ENCODE measurements at places on chromosomes 3 and 15.

DNA sequence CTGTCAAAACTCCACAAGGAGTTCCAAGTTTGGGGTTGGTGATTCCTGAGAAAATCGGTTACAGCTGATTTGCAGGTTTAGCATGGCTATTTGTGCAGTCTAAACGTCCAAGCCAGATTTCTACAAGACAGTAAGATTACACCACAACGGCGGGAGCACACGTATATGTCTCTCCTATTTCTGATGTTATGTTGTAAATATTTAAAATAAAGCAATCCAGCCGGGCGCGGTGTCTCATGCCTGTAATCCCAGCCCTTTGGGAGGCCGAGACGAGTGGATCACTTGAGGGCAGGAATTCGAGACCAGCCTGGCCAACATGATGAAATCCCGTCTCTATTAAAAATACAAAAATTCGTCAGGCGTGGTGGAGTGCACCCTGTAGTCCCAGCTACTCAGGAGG lies 106.8 kb upstream of the IGF1R start:
- H3K27ac ChIP-seq: no peak overlapping the region
- no peaks in the 10 kb centered on the region for H3K27me3 ChIP-seq
- H3K36me3 ChIP-seq: no peaks in the 10 kb centered on the region
- no peaks in the 10 kb centered on the region for H3K4me1 ChIP-seq
- H3K4me3 ChIP-seq: no peak overlapping the region

GRCh38 chr3:142651711-142652110 lies 55.5 kb downstream of the PLS1 start:
- H3K27ac ChIP-seq: no peak overlapping the region
- DNase-seq: no peak
- no peak overlapping the region for H3K4me3 ChIP-seq
- no peaks in the 10 kb centered on the region for H3K4me1 ChIP-seq

DNA sequence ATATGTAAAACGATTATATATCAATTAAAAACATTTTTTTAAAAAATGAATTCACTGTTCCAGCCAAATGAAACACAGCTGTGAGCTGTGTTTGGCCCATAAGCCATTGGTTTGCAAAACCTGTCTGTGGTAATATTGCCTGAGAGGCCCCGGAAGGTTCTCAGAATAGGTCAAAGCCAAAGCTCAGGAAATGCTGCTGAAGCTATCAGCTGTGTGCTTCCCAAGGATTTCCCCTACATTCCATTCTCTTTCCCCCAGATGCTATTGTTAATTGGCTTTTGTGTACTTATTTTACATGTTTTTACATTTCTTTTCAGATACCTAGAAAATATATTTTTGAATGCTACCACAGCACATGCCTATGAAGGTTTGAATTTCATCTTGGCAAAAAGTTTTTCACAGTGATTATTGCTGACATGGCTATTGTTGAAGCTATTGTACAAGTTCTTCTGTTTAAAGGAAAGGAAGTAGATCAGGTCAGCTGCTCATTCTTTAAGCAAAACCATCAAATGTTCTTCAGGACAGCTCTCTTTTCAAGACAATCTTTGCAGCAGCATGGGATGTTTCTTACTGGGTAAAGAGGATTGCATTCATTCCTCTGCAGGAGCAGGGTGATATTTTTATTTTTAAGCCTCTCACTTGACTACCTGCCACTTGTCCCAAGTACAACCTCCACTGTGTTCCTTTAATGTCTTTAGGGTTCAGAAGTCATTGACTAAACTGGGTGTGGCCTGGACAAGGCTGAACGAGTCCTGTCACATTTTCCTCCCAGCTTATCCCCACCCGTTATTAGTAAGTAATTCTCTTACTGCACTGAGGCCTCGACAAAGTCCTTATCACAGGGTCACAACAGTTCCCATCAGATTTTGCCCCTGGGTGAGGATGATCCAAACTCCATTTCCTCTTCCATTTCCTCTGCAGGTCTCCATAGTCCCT lies 26.3 kb upstream of the BNC1 start:
- no peak for DNase-seq
- H3K4me1 ChIP-seq: no peaks in the 10 kb centered on the region
- H3K27me3 ChIP-seq: no peaks in the 10 kb centered on the region
- no peaks in the 10 kb centered on the region for H3K36me3 ChIP-seq

DNA sequence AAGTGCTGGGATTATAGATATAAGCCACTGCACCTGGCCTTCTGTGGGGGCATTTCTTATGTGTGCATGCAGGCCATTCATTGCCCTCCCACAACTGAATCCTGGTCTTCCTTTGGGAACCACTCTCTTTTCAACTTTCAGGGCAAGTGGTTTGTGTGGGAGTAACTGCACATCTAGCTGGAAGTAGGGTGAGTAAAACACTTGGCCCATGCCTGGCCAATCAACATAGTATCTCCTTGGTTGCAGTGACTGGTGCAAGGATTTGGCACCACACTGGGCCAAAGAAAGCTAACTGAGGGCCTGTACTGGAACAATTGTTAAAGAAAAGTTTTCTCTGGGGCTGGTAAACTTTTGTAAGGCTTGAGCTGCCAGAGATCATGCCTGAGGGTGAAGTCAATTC lies 189.2 kb upstream of the FEZF2 start:
- no peak overlapping the region for H3K27ac ChIP-seq
- no peaks in the 10 kb centered on the region for H3K4me1 ChIP-seq
- no peaks in the 10 kb centered on the region for H3K27me3 ChIP-seq
- H3K36me3 ChIP-seq: no peaks in the 10 kb centered on the region
- no peak for DNase-seq

- no peak overlapping the region for H3K4me3 ChIP-seq
- no peaks in the 10 kb centered on the region for H3K36me3 ChIP-seq
- no peak overlapping the region for H3K27ac ChIP-seq
- H3K27me3 ChIP-seq: no peaks in the 10 kb centered on the region
Observed at GRCh38 chr15:51382787-51383186, 41.3 kb downstream of the GLDN start.

DNA sequence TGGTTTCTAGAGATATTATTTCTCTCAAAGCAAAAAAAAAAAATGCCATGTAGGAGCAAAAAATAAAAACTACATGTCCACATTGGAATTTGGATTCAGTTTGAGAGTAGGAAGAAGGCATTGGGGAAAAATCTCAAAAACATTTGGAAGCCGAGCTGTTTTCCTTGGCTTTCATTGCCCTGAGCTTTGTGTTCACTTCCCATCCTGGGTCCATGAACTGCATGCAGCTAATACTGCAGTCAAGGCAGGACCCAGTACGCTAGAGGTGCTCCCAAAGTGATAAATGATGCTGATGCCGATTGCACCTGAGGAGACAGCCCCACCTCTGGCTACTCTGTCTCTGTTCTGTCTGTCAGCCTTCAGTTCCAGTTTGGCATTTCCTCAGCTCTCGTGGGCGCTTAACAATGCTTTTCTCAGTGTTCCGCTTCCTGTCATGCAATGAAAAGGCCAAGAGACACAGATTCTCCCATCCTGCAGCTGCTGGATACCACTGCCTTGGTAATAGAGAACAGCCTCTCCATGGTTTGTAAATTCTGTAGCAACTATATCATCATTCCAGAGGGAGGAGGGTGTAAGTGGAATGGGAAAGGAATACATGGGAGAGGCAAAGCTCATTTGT lies 181.8 kb downstream of the RYR3 start:
- H3K36me3 ChIP-seq: no peaks in the 10 kb centered on the region
- H3K4me1 ChIP-seq: no peaks in the 10 kb centered on the region
- no peaks in the 10 kb centered on the region for H3K27me3 ChIP-seq
- no peak for DNase-seq
- no peak overlapping the region for H3K4me3 ChIP-seq
- no peak overlapping the region for H3K27ac ChIP-seq

DNA sequence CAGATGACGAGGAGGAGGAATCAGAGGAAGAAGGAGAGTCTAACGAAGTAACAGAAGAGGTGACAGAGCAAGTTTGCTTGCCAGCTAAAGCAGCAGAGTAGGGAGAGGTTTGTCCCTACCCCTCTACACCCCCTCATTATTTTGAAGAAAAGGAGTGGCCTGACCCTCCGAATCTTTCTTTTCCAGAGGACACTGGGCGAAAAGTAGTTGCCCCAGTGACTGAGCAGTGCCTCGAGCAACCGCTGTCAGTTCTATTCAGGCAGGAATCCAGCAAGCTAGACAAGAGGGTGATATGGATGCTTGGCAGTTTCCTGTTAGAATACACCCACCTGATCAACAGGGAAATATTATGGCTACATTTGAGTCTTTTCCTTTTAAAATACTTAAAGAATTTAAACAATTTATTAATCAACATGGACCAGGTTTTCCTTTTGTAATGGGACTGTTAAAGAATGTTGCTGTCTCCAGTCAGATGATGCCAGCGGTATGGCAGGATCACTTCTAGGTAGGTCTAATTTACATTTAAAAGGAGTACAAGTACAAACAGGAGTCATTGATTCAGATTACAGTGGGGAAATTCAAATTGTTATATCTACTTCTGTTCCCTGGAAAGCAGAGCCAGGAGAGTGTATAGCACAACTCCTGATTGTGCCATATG lies 31.9 kb upstream of the ACVR2B start:
- DNase-seq: no peak
- H3K4me1 ChIP-seq: no peaks in the 10 kb centered on the region
- no peaks in the 10 kb centered on the region for H3K36me3 ChIP-seq
- H3K27me3 ChIP-seq: no peaks in the 10 kb centered on the region
- H3K27ac ChIP-seq: no peak overlapping the region
- no peak overlapping the region for H3K4me3 ChIP-seq

- no peaks in the 10 kb centered on the region for H3K4me1 ChIP-seq
- no peak overlapping the region for H3K4me3 ChIP-seq
Observed at GRCh38 chr3:5001135-5001534, 21.9 kb downstream of the BHLHE40 start.

DNA sequence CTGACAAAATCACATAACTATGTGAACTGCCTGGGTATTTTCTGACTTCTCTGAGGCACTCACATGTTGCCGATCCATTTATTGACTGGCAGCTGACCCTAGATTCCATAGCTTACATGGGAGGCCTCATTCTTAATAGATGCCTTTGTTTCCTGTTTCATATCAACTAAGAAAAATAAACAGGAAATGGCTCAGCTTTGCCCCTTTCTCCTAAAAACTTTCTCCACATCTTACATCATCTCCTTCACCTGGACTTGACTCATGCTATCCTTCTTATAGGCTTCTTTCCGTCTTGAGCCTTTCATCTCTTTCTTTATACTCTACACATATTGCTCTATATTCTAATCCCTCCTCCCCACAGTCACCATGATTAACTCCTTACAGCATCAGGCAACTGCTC lies 38.0 kb downstream of the TXNRD3 start:
- H3K4me3 ChIP-seq: no peak overlapping the region
- H3K27me3 ChIP-seq: no peaks in the 10 kb centered on the region
- no peak overlapping the region for H3K27ac ChIP-seq
- H3K36me3 ChIP-seq: no peaks in the 10 kb centered on the region

DNA sequence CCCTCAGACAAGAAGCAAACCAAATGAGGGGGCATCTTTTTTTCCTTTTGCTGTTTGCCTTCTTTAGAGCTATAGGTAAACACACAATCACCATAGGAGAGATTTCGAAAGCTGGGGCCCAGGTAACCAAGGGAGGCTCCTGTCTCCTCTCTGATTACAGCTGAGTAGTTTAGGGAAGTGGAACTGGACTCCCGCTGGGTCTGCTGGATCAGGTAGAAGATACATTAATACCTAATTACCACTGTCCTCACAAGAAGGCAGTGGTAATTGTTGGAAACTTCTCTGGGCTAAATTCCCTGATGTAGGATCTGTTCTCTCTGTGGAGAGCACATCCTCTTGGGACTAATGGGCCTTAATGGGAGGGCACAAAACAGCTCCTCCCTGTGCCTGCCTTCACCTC lies 32.7 kb downstream of the HDC start:
- DNase-seq: no peak
- H3K27ac ChIP-seq: no peak overlapping the region
- no peaks in the 10 kb centered on the region for H3K4me1 ChIP-seq
- no peak overlapping the region for H3K4me3 ChIP-seq

GRCh38 chr3:195761567-195762248 lies 40.9 kb downstream of the MUC20 start:
- H3K4me1 ChIP-seq: no peaks in the 10 kb centered on the region
- DNase-seq: peak; percentile 46
- no peaks in the 10 kb centered on the region for H3K36me3 ChIP-seq

- no peak for DNase-seq
- H3K36me3 ChIP-seq: no peaks in the 10 kb centered on the region
- no peak overlapping the region for H3K4me3 ChIP-seq
- H3K27ac ChIP-seq: peak overlapping the region; percentile 24
Observed at GRCh38 chr3:177764377-177764912, 567.2 kb upstream of the TBL1XR1 start.

DNA sequence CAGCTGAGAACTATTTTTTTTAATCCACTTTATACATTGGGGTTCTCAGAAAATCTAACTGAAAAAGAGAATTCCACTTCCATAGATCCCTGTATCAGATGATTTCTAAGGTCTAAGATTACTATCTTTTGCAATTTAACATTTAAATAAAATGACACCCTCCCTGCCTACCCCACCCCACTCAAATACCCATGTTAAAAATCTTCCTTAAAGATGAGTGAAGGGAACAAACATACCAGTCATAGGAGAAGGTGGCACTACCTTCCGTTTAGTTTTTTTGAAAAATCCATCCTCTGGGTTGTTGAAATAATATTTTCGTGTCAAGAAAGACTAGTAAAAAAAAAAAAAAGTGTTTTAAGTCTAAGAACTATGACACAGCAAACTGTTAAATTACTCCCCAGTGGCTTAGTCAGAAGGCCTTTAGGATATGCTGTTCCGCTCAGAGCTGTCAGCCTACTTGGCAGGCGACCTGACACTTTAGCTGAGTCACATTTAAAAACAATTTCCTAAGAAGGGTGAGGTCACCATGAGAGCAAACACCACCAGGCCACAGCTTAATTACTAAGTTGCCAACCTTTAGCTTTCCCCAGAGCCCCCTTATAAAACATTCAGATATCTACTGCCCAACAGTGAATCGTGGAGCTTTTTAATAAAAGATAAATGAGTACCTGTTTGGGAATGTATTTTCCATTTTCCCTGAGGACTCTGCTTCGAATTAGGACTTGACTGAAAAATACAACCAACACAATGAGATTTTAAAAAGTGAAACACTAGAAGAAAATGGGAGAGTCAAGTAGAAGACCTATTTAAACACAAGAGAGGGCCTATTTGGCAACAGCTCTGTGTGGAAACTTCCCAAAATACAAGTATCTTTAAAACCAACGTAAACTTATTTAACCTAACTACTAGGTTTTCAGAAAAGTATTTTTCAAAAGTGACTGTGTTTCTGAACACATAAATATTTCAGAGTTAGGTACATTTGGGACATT lies 9.6 kb downstream of the EMC3 start:
- no peak overlapping the region for H3K4me3 ChIP-seq
- H3K27me3 ChIP-seq: no peaks in the 10 kb centered on the region
- H3K36me3 ChIP-seq: no peaks in the 10 kb centered on the region

GRCh38 chr15:32656496-32656895 lies 15.0 kb downstream of the SCG5 start:
- H3K27ac ChIP-seq: no peak overlapping the region
- H3K27me3 ChIP-seq: no peaks in the 10 kb centered on the region
- no peak for DNase-seq
- no peaks in the 10 kb centered on the region for H3K36me3 ChIP-seq

- no peaks in the 10 kb centered on the region for H3K36me3 ChIP-seq
- H3K4me3 ChIP-seq: no peak overlapping the region
- no peaks in the 10 kb centered on the region for H3K27me3 ChIP-seq
- no peak overlapping the region for H3K27ac ChIP-seq
Observed at GRCh38 chr15:38461066-38461833, 7.3 kb downstream of the FAM98B start.
